ENCODE measurements at places on chromosomes 1 and 21.
A peak's percentile ranks its signal among the peaks of the same experiment; 100 is the strongest.

- DNase-seq, result peak; percentile 75
Observed at GRCh38 chr1:150186789-150187559, 37.3 kb downstream of the PLEKHO1 start.

DNA sequence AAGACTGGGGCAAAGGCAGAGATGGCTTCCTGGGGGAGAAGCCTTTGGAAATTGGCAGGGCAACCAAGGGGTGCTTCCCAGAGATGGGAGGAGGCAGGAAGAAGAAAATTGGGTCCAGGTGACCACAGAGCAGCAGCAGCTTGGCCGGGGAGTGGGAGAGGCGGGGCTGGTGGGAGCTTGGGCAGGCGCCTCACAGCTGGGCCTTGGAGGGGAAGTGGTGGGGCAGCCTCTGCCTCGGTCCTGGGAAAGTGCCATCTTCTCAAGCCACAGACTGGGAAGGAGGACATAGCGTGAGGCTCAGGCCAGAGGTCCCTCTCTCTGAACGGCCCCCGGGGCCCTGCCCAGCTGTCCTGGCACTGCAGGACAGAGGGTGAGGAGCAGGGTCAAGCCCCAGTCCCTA, 24.0 kb upstream of the WASF2 start:
- DNase-seq, result no peak

GRCh38 chr1:107175102-107175909, 34.5 kb downstream of the NTNG1 start:
- no peak for DNase-seq

DNA sequence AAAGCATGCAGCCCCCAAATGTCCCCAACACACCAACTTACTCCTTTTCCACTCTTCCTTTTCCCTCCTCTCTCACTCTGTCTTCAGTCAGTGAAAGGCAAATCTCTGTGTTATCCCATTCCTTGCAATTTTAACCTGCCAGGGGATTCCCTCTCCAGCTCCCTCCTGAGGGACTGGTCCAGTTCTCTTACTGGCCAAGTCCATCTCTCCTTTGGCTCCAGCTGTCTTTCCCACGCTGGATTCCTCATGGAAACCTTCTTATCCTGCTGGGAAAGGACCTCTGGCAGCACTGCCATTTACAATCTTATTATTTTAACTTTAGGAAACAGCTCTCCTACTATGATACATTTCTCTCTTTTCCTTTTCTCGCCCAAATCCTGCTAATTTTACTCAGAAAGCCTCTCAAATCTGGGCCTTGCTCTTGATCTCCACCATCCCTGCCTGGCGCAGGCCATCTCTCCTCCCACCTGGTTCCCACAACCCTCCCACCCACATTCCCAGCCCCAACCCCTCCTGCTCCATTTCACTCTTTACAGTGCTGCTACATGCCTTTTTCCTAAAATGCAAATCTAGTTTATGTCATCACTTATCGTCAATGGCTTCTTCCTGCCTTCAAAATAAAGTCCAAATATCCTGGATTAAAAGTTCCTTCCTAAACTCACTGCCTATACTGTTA, 72.7 kb upstream of the CNN3 start:
- no peak for DNase-seq
